CD4-positive, alpha-beta T cell treated with Interleukin-2 at 100 ng/mL for 4 hours (primary cell): ENCODE measurements at places on chromosomes 1 and 21.

- no peak for DNase-seq
These were observed 89.7 kb downstream of the GTF2B start for GRCh38 chr1:88801575-88802208.

- no peak for DNase-seq
These were observed 37.1 kb downstream of the PRRX1 start for GRCh38 chr1:170700842-170701615.

DNA sequence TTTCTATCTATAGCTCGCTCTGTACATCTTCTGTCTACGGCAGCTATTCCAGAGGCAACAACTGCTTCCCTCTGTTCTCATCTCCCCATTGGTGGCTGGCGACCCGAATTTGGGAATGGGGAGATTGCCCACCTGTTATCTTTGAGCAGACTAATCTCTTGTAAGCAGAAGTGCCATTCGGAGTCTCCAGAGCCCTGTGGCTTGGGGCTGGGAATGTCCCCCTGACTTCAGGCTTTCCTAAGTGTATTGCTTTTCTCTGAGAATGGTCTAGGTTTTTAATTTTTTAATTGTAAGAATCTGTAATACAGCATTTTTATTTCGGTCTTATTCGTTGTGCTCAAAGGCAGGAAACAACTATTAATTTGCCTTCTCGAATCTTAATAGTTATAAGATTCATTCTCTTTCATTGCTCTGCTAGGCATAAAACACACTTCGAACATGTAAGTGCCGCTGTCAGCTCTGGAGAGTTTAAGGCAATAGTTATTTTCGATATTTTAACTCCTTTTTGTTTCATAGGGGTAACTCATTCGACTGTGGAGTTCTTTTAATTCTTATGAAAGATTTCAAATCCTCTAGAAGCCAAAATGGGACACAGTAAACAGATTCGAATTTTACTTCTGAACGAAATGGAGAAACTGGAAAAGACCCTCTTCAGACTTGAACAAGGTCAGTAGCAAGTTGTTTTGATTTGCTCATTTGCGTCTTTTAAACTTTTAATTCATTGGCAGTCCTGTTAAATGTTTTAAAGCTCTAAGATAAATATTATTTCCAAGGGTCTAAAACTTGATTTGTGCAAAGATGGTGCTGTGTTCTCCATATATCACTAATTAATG is 514 bp downstream of the AGL start:
- no peak for DNase-seq

DNA sequence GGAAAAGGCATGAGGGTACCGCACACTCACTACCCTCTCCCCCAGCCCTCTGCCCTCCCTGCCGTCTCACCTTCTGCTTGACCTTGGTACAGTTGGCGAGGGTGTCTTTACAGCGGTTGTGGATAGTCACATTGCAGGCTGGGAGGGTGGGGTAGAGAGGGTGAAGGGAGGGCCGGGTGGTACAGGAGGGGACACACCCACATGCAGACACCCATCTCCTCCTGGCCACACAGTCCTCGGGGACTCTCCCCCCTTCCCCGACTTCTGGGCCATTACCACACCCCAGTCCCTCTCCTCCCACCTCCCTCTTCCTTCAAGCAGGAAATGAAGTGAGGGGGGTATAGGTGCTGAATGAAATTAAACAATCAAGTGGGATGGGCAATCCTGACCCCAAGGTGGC is 11.6 kb downstream of the ARHGEF2 start:
- no peak for DNase-seq

GRCh38 chr21:32753818-32754585 is 17.6 kb downstream of the PAXBP1 start:
- no peak for DNase-seq

DNA sequence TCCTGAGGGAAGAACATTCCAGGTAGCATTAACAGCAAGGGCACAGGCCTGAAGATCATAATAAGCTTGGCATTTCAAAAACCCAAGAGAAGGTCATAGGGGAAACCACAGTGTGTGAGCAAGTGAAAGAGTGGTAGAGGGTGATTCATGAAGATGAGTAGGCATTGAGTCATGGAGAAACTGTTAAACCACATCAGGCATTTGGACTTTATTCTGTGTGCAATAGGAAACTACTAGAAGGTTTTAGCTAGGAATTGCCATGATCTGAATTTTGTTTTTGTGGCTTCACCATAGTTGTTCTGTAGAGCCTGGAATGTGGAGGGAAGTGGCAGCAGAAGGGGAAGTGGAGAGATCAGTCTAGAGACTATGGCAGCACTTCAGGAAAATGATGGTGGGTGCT is 359.0 kb upstream of the PTBP2 start:
- DNase-seq = no peak

GRCh38 chr1:45803299-45803780 is at the start of gene MAST2:
Gene MAST2, plus strand, starts transcription at chr1:45803612. Its CDS starts 284 bp downstream, at chr1:45803896.
- DNase-seq = peak; percentile 83

DNA sequence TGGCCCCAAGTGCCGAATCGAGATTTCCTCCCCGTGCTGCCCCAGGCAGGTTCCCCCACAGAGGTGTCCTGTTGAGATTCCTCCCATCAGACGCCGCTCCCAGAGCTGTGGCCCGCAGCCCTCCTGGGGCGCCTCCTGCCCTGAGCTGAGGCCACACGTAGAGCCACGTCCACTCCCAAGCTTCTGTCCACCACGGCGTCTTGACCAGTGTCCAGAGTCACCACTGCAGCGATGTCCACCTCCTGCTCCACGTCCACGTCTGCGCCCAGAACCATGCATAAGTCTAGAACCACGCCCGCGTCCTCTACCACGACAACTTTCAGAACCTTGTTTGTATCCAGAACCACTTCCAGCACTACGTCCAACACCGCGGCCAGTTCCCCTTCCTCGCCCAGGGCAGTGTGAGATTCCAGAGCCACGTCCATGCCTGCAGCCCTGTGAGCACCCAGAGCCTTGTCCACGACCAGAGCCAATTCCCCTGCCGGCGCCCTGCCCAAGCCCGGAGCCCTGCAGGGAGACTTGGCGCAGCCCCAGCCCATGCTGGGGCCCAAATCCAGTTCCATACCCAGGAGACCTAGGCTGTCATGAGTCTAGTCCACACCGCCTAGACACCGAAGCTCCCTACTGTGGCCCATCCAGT is 2.8 kb downstream of the KPRP start:
- no peak for DNase-seq
